ENCODE measurements at places on chromosomes 3 and 15.

- H3K4me1 ChIP-seq, result peaks cover 11% of the 10 kb centered on the region
- peaks cover 17% of the 10 kb centered on the region for H3K27me3 ChIP-seq
- H3K27ac ChIP-seq, result no peak overlapping the region
- H3K4me3 ChIP-seq, result no peak overlapping the region
- no peaks in the 10 kb centered on the region for H3K36me3 ChIP-seq
Measured at GRCh38 chr15:65980824-65981456, 111.6 kb downstream of the RAB11A start.

DNA sequence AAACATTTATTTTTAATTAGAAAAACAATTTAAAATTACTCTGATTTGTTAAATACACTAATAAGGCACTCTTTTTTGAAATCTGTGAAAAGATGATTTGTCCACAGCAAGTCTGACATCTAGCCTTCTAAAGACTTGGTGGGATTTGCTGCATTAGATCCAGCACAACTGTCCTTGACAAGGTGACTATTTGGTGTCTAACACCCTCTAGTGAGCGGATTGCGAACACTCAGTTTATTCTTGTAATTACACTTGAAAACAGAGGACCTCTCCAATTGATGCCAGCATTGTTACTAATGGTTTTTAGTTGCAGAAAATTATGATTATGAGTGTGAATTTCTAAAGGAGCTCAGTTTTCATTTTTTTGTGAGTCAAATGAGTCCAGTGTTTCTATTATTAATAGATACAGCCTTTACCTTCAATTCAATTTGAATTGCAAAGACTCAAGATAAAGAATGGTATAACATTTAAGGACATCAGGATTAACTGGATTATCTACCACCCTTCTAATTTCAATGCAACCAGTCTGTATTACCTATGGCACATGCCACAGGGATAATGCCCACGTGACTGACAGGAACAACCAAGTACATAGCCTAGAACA is 29.7 kb upstream of the STRIT1 start:
- peak; percentile 47 for DNase-seq
- no peaks in the 10 kb centered on the region for H3K36me3 ChIP-seq
- no peaks in the 10 kb centered on the region for H3K4me1 ChIP-seq
- H3K27me3 ChIP-seq, result no peaks in the 10 kb centered on the region

- H3K27me3 ChIP-seq, result peaks cover 6% of the 10 kb centered on the region
- H3K4me3 ChIP-seq, result no peak overlapping the region
- no peak for DNase-seq
- no peak overlapping the region for H3K27ac ChIP-seq
- peaks cover 24% of the 10 kb centered on the region for H3K36me3 ChIP-seq
Measured at GRCh38 chr15:48719668-48720067, 74.2 kb upstream of the FBN1 start.

DNA sequence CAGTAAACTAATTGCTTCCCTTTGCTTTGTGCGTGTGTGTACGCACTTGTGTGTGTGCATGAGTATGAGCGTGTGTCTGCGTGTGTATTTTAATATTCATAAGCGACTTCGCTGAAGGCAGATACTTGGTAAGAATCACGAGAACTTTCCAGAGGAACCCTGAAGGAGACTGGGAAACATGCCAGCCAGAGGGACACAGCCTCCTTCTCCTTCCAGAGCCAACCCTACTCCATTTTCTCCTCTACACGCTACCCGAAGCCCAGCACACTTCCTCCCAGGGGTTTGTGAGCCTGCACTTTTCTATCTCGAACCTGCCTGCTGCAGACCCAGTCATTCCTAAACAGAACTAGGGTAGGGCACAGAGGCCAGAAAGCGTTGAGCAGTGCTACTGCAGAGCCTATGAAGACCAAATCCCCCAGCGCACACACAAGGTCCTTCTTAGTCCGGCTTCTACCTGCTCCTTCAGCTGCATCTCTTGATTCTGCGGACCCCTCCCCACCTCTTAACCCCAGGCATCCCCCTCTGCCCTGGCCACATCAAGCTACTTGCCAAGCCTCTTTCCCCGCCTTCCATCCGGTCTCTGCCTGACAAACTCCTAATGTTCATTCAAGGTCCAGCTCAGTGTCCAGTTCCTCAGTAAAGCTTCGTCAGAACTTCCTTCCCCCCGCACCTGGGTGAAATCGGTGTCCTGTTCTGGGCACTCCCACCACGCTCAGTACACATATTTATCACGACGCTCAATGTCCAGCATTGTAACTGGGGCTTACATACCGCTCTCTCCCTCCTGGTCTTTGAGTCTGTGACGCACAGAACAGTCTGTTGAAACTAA is 191.8 kb downstream of the FAM43A start:
- no peak overlapping the region for H3K27ac ChIP-seq
- H3K27me3 ChIP-seq, result no peaks in the 10 kb centered on the region
- H3K4me1 ChIP-seq, result peaks cover 11% of the 10 kb centered on the region
- no peaks in the 10 kb centered on the region for H3K36me3 ChIP-seq

- no peaks in the 10 kb centered on the region for H3K27me3 ChIP-seq
- no peaks in the 10 kb centered on the region for H3K36me3 ChIP-seq
- H3K4me3 ChIP-seq, result no peak overlapping the region
- H3K27ac ChIP-seq, result no peak overlapping the region
- peaks cover 27% of the 10 kb centered on the region for H3K4me1 ChIP-seq
- DNase-seq, result no peak
Measured at GRCh38 chr3:37903734-37904133, 42.1 kb downstream of the CTDSPL start.

- no peaks in the 10 kb centered on the region for H3K4me1 ChIP-seq
- H3K4me3 ChIP-seq, result no peak overlapping the region
- no peak overlapping the region for H3K27ac ChIP-seq
- DNase-seq, result no peak
- peaks cover 26% of the 10 kb centered on the region for H3K27me3 ChIP-seq
- no peaks in the 10 kb centered on the region for H3K36me3 ChIP-seq
Measured at GRCh38 chr15:50166216-50166615, 15.8 kb upstream of the SLC27A2 start.

Measured in activated naive CD4-positive, alpha-beta T cell treated with anti-CD3 and anti-CD28 coated beads for 36 hours (primary cell).